ENCODE measurements at places on chromosomes 1 and 21.

DNA sequence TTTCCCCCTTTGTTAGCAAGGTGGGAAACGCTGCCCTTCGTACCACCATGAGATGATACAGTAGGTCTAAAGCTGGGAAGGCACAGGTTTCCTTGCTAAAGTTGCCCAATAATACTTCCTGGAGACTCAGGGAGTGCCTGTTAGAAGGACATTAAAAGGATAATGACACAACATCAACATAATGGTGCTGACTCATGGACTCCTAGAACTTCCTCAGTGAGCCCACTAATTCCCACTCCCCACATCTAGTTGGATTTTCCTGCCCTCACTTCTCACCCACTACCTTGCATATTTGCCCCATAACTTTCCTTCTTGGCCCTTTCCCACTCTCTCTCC, 17.5 kb downstream of the CFAP45 start:
- DNase-seq, result no peak

- no peak for DNase-seq
Measured at GRCh38 chr1:178939338-178940067, 68.6 kb upstream of the ANGPTL1 start.

GRCh38 chr1:111878091-111878490, 111.4 kb downstream of the KCND3 start:
- no peak for DNase-seq

DNA sequence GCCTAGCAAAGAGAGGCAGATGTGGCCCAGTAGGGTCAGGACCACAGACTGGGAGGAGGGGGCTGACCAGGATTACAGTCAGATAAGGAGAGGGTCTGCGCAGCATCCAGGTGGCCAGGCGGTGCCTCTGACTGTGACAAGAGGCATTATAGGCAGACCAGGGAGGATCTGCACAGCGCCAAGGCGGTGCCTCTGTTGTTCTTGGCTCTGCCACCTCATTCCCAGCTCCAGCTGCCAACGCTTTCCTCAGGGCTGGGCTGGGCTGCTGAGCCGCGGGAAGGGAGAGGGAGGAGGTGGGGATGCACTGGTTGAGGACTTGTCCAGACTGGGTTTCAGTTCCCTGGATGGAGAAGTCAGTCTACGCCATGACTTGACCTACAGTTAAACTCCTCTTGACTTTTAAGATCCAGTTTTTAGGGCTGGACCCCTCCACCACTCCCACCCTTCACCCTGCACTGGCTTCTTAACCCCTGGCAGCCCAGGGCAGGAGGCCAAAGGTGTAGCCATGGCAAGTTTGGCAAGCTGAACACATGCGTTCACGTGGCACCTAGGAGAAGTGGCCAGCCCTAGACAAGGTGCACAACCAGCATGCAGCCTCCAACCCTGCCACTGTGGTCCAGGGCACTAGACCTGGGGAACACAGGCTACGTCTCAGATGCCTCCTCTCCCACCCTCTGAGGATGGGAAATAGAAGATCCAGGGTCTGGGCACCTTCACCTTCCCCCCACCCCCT, 4.5 kb upstream of the CRABP2 start:
- no peak for DNase-seq

DNA sequence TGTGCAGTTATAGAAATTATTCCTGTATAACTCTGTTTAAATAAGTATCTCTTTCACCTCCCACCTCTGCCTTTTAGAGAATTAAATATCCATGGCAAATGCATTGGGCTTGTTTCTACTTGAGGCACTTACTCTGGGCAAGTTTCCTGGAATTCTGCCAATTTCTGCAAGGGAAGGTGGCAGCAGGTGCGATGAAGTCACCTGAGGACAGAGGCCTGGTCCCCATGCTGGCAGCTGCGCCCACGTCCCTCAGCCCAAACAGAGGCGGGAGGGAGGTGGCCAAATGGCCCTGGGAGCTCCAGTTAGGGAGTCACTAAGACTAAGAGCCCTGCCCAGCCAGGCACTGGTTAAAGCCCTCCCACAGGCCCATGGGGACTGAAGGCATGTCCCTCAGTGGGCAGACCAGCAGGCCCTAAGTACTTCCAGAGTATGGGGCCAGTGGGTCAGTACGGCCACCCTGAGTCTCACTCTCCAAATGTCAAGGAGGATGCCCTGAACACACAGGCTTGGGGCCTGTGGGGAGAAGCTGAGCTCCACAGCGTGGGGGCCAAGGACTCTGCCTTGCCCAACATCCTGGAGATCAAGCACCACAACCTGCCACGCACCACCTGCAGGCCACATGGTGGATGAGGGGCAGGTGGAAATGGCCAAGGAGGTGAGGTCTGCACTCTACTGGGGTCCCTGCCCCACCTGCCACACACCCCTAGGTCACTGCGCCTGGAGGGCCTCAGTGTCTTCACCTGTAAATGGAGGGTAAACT, 19.4 kb downstream of the ACOT7 start:
- DNase-seq, result no peak

DNA sequence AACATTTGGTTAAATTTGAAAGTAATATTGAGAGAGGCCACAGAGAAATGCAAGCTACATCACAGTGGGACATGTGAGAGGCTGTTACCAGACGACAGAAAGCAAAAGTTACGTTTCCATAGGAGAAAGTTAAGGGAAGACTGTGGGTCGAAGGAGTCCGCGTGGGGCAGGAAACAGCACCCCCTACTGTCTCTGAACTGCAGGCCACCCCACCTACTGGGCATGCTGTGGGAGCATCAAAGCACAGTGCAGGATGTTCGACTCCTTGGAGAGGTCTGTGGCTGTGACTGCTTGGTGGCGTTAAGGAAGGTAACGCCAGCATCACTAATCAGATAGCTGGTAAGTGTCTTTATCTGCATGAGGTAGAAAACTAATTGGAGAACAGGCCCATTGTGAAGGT, 123.9 kb downstream of the PTBP2 start:
- no peak for DNase-seq

GRCh38 chr1:231940701-231941100, 314.1 kb downstream of the DISC1 start:
- no peak for DNase-seq

- DNase-seq, result no peak
Measured at GRCh38 chr21:38878379-38879179, 72.8 kb downstream of the ETS2 start.

DNA sequence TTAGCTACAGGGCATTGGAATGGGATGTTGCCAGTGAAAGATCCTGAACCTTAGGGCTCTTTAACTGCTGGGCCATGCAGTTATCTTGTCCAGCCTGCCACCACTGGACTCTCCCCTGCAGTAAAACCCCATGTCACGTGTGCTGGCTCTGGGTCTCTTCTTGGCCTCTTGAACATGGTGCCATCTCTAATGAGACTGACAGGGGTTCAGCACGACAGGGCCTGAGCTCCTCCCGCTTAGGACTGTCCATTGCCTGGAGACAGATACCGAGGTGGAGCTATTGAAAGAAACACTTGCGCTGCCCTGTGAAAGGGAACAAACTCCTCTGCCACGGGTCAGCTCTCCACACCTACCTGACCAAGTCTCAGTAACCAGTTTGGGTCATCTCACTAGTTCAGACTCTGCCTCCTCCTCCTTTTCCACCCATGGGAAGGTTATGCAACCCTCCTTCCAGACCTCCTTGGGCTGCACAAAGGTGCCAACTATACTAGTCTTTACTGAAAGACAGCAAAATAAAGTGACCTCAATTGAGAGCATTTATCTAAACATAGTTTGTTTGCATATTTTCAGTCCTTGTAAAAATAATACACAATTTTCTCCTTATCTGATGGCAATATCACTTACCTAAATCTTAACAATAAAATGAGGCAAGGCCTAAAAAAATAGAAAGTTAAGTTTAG, 66.0 kb downstream of the GNG12 start:
- DNase-seq, result no peak

GRCh38 chr1:14282707-14283106, 315.8 kb upstream of the KAZN start:
- no peak for DNase-seq

- DNase-seq, result no peak
Measured at GRCh38 chr1:233635765-233636502, 22.0 kb downstream of the KCNK1 start.
